ENCODE measurements at places on chromosomes 1 and 21.

DNA sequence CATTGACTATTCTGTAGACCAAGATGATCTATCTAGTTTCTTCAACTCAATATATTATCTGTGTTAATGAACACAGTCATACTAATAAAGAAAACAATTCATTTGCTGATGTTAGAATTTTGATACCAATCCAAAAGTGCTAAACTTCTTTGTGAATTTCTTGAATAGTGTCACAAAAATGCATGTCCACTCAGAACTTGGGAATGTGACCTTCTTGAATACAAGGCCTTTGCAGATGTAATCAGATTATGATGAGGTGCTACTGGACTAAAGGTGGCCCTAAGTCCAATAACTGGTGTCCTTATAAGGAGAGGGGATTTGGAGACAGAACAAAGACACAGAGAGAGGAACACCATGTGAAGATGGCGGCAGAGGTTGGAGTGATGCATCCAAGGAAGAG is 305.8 kb upstream of the ZP4 start:
- H3K27me3 ChIP-seq: no peaks in the 10 kb centered on the region
- H3K4me3 ChIP-seq: no peak overlapping the region
- H3K4me1 ChIP-seq: no peaks in the 10 kb centered on the region
- DNase-seq: no peak
- no peak overlapping the region for H3K27ac ChIP-seq
- no peaks in the 10 kb centered on the region for H3K36me3 ChIP-seq

- H3K27me3 ChIP-seq: no peaks in the 10 kb centered on the region
- no peak overlapping the region for H3K27ac ChIP-seq
These were observed 106.2 kb downstream of the PLPPR4 start for GRCh38 chr1:99370476-99370875.

GRCh38 chr21:32653326-32653901 is 41.2 kb upstream of the CFAP298 start:
- H3K4me1 ChIP-seq: peaks cover 5% of the 10 kb centered on the region
- H3K4me3 ChIP-seq: no peak overlapping the region
- no peak for DNase-seq
- no peak overlapping the region for H3K27ac ChIP-seq
- peaks cover 4% of the 10 kb centered on the region for H3K36me3 ChIP-seq

- no peak for DNase-seq
- peaks cover 6% of the 10 kb centered on the region for H3K4me1 ChIP-seq
- H3K36me3 ChIP-seq: no peaks in the 10 kb centered on the region
- no peak overlapping the region for H3K4me3 ChIP-seq
These were observed 40.9 kb downstream of the ALG6 start for GRCh38 chr1:63408331-63408730.

DNA sequence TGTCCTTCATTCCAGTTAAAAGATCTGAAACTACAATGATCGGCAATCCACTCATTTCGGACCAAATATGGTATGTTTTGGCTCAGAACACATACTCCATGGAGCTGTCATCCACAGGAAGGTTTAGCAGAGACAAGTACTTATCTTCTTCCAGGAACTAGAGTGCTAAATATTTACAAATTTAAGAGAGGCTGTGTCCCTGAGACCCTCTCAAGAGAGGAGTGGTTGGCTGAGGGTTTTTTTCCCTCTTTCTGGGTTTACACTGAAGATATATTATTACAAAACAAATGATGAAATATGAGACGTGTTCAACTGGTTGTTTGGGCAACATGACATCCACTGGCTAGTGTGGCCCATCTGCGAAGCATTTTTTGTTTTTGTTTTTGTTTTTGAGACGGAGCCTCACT is 25.9 kb upstream of the NID1 start:
- no peaks in the 10 kb centered on the region for H3K27me3 ChIP-seq
- no peak overlapping the region for H3K27ac ChIP-seq
- no peak overlapping the region for H3K4me3 ChIP-seq
- DNase-seq: no peak

- no peaks in the 10 kb centered on the region for H3K27me3 ChIP-seq
- no peaks in the 10 kb centered on the region for H3K4me1 ChIP-seq
- no peaks in the 10 kb centered on the region for H3K36me3 ChIP-seq
These were observed 29.1 kb downstream of the IGFN1 start for GRCh38 chr1:201219481-201220387.

GRCh38 chr1:5881526-5882222 is 110.6 kb downstream of the NPHP4 start:
- H3K4me3 ChIP-seq: no peak overlapping the region
- peaks cover 15% of the 10 kb centered on the region for H3K36me3 ChIP-seq
- H3K27me3 ChIP-seq: no peaks in the 10 kb centered on the region
- no peak overlapping the region for H3K27ac ChIP-seq
- no peaks in the 10 kb centered on the region for H3K4me1 ChIP-seq

DNA sequence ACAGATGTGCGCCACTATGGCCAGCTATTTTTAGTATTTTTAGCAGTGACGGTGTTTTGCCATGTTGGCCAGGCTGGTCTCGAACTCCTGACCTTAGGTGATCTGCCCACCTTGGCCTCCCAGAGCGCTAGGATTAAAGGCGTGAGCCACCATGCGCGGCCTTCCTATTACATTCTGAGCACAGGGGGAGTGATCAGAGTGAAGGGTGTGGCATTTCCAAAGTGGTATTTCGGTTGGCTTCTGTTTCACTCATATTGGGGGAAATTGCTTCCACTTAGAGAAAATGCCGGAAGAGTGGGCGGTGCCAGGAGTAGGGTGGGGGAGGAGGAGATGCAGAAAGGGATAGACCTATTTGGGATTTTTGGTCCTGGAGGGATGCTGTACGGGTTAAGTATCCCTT is 4.3 kb downstream of the PIK3CD start:
- H3K36me3 ChIP-seq: no peaks in the 10 kb centered on the region
- no peak for DNase-seq

- H3K4me1 ChIP-seq: no peaks in the 10 kb centered on the region
- H3K36me3 ChIP-seq: no peaks in the 10 kb centered on the region
- DNase-seq: no peak
- H3K27ac ChIP-seq: no peak overlapping the region
- H3K27me3 ChIP-seq: no peaks in the 10 kb centered on the region
These were observed 48.2 kb downstream of the RPAP2 start for GRCh38 chr1:92346866-92347640.

DNA sequence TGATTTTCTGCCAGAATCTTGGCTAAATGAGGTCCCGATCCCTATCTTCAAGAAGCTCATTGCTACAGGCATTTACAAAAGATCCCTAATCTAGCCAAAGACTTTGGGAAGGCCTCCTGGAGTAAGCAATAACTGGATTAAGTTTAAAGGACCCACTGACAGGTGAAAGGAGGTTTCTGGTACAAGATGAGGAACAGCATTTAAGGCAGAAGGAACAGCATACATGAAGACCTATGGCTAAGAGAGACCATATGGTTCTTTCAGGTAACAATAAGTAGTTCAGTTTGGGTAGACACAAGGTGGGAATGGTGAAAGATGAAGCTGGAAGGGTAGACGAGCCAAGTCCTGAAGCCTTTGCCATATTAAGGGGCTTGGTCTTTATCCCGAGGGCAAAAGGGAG is 27.8 kb downstream of the SHISAL2A start:
- no peak for DNase-seq
- H3K4me1 ChIP-seq: peaks cover 20% of the 10 kb centered on the region
- H3K27ac ChIP-seq: no peak overlapping the region

GRCh38 chr1:188122646-188123045 is 1293.9 kb downstream of the PLA2G4A start:
- H3K4me1 ChIP-seq: no peaks in the 10 kb centered on the region
- H3K27me3 ChIP-seq: no peaks in the 10 kb centered on the region
- no peak overlapping the region for H3K4me3 ChIP-seq
- H3K36me3 ChIP-seq: no peaks in the 10 kb centered on the region
- H3K27ac ChIP-seq: no peak overlapping the region

GRCh38 chr1:86913399-86913895 is 479 bp downstream of the SELENOF start:
- peak; percentile 59 for DNase-seq
- peak overlapping the region; percentile 84 for H3K27ac ChIP-seq
- no peaks in the 10 kb centered on the region for H3K27me3 ChIP-seq
- no peaks in the 10 kb centered on the region for H3K36me3 ChIP-seq
- peaks cover 31% of the 10 kb centered on the region for H3K4me1 ChIP-seq

DNA sequence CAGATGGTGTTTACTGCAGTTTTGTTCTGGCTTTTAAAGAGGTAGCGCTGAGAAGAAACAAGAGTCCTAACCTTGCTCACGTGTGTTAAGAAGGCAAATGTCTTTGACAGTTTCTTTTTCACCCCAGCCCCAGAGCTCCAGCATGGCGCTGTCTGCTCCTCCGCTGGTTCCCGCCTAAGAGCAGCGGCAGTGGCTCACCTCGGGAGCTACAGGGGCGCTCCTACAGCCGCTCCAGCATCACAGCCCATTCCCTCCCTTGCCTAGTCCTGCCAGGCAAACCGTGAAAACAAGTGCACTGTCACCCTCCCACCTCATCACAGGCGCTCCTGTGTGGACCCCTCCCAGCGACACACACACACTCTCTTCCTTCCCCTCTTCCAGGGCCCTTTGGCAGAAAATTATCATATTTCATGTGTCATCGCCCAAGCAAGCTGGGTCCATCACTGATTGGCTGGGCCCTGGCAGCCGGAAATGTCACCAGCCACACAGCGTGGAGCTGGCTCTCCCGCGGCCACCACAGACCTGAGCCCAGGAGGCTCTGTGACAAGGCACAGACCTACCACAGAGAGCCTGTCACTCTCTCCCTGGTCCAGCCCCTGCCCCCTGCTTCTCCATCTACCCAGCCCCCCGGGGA is 1.2 kb upstream of the HIVEP3 start:
- no peak overlapping the region for H3K4me3 ChIP-seq
- no peaks in the 10 kb centered on the region for H3K27me3 ChIP-seq
- peak overlapping the region; percentile 18 for H3K27ac ChIP-seq
- DNase-seq: peak; percentile 65
- H3K36me3 ChIP-seq: no peaks in the 10 kb centered on the region
- H3K4me1 ChIP-seq: peaks cover 34% of the 10 kb centered on the region

DNA sequence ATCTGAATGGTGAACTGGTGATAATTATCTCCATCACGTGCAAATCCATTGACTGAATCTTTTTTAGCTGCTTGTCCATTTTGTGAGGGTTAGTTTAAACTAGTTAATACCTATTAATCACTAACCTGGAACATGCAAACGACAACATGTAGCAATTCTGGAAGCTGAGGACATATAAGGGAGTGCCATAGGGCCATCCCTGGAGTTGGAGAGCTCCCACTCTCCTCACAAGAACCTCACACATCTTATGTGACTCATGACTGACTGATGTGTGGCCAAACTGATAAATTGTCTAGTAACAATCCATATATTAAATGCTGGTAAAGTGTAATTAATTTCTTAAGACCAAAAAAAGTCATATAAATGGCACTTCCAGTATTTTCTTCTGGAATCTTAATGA is 62.9 kb upstream of the HOOK1 start:
- no peak overlapping the region for H3K4me3 ChIP-seq
- no peak overlapping the region for H3K27ac ChIP-seq
- no peak for DNase-seq
- no peaks in the 10 kb centered on the region for H3K4me1 ChIP-seq
- no peaks in the 10 kb centered on the region for H3K27me3 ChIP-seq
- H3K36me3 ChIP-seq: no peaks in the 10 kb centered on the region

DNA sequence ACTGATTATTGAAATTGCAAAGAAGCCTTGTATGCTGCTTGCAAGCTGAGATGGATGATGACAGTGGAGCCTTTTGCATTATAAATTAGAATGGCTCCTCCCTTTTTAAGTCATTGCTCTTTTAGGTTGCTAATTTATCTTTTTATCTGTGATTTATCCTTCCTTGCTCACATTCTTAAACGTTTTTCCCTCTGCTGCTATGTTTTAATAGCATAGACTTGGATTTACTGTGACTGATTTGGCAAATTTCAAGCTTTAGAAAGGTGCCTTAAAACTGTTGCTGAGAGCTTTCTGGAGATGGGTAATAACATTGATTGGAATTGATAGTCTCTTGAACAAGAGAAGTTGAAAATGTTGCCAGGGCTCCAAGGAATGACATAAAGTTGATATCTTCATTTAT is 313.5 kb upstream of the SGIP1 start:
- no peaks in the 10 kb centered on the region for H3K36me3 ChIP-seq
- no peaks in the 10 kb centered on the region for H3K27me3 ChIP-seq
- no peak for DNase-seq
- no peaks in the 10 kb centered on the region for H3K4me1 ChIP-seq

DNA sequence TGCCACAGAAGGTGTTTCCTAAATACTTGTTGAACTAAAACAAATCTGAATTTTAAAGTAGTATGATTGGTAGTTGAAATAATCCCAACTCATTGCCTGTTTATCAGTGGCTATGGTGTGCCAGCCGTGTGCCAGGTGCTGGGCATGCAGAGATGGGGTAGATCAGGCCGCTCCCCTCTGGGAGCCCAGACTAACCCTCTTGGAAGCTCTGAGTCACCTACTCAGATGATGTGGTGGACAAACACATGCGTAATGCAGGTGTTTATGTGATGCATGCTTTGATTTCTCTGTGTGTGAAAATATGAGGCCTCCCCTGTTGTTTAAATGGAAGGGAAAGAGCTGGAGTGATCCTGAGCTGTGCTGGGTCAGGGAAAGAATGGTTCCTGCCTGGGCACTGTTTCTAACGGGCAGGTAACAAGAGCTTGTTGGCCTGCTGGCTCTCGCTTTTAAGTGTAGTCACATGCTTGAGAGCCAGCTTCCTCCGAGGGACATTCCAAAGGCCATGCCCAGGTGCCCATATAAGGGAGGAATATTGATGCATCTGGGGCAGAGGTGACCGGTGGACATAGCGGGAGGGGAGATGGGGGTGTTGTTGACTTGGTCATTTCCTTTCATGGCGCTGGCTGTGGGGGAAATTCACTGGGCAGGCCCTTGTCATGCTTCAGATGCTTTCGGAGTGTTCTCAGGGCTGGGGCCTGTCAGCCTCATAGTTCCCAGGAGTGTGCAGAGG is 10.2 kb downstream of the MFN2 start:
- H3K4me1 ChIP-seq: peaks cover 44% of the 10 kb centered on the region
- peak; percentile 98 for DNase-seq
- no peaks in the 10 kb centered on the region for H3K27me3 ChIP-seq
